ENCODE measurements at places on chromosomes 11 and 22.
A peak's percentile ranks its signal among the peaks of the same experiment; 100 is the strongest.

DNA sequence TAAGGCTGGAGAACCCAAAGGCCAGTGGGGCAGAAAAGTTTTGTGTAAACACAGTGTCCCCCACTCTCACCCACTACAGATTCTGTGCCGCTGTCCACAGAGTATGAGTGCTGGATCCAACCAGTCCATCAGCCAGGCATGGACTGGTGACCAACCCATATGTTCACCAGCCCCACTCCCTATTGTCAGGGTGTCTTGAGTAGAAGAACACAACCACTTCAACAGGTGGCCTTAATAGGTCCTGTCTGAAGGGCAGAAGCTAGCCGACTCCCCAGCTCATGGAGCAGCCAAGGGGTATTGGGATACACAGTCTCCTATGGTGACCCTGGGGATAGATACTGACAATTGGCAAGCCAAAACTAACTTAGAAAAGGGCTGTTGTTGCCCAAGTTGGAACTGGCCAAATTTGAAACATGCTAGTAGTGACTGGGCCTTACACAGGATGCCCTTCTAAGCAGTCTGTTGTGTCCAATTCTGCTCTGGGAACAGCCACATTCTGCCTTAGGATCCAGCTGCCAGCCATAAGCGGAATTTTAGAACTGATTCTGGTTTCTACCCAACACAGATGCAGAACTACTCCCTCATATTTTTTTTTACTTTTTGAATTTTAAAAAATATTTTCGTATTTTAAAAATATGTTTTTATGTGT, 19.8 kb upstream of the PGM2L1 start:
- DNase-seq, result no peak

DNA sequence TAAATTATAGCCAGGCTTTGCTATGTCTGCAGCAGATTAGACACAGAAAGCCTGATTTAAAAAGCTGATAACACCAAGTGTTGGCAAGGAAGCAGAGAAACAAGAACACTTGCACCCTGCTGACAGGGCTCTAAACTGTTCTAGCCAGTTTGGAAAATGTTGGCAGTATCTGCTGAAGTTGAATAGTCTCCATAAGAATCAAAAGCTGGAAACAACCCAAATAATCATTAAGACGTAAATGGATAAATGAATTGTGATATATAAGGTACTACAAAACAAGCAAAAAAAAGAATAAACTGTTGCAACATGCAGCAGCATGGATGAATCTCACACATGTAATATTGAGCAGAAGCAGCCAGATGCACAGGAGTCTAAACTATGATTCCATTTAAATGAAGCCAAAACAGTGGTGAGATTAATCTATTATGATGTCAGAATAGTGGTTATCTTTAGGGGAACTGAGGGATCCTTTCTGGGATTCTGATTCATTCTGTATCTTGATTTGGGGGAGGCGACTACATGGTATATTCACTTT, 40.4 kb upstream of the ADORA2A start:
- no peak for DNase-seq

DNA sequence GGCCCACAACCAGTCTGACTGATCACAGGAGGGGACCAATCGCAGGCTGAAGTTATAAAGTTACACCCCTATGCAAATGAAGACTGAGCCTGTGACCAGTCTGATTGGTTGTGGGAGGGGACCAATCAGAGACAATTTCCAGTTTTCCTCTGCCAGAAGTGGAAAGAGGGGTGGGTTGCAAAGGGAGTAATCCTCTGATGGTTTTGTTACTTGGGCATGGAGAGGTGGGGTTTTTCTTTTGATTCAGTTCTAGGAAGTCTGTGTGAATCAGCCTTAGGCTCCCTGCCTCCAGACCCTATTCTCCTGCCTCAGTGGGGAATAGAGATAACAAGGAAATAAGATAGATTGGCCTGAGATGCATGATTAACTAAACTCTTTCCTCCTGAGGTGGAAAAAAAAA, 9.9 kb downstream of the OR6M1 start:
- no peak for DNase-seq

DNA sequence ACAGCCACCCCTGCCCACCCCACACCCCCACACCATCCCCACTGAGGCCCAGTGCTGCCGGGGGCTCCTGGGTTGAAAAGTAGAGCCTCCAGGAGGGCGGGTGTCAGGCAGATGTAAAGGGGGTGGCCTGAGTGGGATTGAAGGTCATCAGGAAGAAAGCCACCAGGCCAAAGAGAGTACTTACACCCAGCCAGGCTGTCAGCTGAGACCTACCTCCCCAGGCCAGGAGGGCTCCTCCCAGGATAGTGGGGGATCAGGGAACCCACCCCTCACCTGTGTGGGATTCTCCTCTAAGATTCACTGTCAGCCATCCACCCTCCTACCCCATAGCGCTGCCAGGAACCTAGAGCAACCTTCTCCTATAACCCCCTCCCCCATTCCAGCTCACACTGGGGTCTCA, 17.2 kb upstream of the FCHSD2 start:
- DNase-seq, result no peak

GRCh38 chr11:47394050-47394321, 14.4 kb upstream of the SLC39A13 start:
- no peak for DNase-seq

- no peak for DNase-seq
Observed at GRCh38 chr11:6298605-6299004, 21.7 kb downstream of the CAVIN3 start.

GRCh38 chr11:462107-462890, 12.2 kb downstream of the PTDSS2 start:
- no peak for DNase-seq

GRCh38 chr11:64514590-64514989, 76.4 kb upstream of the SLC22A12 start:
- no peak for DNase-seq

- no peak for DNase-seq
Observed at GRCh38 chr22:20112623-20113511, 3.0 kb upstream of the RANBP1 start.

- no peak for DNase-seq
Observed at GRCh38 chr11:35683728-35684339, 21.3 kb downstream of the TRIM44 start.

DNA sequence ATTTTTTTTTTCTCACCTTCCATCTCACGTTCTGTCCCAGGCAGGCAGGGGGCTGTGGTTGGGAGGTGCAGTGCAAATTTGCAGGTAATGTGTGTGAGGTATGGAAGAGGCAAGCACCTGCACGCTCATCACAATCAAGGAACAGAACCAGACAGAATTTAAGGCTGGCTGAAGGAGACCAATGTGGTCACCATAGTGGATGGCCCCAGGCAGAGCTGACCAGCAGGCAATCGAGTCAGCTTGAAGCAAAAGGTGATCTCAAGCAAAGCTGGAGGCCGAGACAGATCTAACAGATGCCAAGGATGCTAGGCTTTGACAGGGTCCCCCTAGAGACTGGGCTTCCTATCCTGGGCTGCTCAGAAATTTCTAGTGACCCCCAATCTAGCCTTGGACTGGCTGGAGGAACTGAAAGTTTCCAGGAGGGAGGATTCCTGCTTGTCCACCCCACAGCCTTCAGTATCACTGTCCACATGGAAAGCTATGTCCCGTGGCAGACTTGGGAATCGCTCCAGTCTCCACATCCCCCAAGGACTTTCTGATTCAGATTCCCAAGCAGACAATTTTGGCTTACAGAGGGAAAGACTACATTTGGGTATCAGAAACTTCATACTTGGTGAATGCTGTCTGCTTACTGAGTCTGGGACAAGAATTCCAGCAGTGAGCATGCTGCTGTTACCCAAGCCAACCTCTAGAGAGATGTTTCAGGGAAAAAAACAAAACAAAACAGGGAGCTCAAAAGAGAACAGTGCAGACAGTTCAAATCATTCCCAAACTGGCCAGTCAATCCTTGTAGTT, 9.0 kb upstream of the MICAL3 start:
- no peak for DNase-seq

- no peak for DNase-seq
Observed at GRCh38 chr22:48116871-48117270, 1354.4 kb downstream of the TBC1D22A start.

GRCh38 chr22:23784215-23784732, 2.5 kb upstream of the SMARCB1 start:
- no peak for DNase-seq

DNA sequence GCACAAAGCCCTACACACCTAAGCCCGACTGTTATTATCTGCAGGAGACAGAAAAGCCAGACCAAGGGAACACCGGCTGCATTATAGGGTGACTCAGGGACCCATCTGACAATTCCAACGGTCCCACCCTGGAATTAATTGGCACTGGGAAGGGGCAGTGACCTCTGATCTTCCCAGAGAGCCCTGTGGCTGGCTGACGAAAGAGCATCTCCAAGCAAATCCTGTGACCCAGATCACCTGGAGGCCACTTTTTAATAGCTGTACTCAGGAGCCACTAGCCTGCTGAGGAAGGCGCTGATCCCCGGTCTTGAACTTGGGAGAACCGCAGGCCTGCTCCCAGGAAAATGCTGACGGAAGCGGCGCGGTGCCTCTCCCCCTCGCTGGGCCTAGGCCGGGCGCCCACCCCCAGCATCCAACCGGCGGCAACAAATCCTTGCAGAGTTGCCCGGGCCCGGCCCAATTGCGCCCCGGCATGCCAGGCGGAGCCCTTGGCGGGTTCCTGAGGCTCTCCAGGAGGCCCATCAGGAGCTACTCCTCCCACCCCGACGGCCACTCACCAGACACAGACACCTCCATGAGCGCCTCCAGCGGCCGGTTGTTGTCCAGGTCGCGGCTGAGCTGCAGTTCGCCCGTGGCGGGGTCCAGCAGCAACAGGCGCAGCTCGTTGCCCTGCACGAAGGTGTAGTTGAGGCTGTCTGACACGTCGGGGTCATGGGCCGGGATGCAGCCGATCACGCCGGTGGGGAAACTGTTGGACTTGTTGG, 4.2 kb downstream of the CELSR1 start:
- DNase-seq, result no peak

- no peak for DNase-seq
Observed at GRCh38 chr11:46114378-46114777, 6.9 kb downstream of the PHF21A start.

DNA sequence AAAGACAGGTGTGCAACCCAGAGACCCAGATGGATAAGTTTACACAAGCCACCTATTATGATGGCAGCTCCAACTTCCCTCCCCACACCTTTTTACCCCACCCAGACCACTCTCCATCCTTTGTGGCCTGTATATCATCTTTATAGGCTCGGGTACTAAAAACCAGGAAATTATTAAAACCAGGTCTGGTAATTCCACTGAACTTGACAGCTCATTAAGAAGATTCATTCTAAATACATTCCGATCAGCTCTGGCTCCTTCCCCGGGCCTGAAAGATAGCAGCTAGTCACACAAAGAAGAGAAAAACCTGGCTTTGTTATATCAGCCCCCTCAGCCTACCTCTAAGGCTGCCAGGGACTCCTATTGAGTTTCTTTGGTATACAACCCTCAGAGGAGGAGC, 67.9 kb upstream of the API5 start:
- no peak for DNase-seq

- no peak for DNase-seq
Observed at GRCh38 chr22:24593836-24594568, 1.1 kb upstream of the LRRC75B start.

- no peak for DNase-seq
Observed at GRCh38 chr11:8209208-8209807, 40.5 kb upstream of the RIC3 start.

DNA sequence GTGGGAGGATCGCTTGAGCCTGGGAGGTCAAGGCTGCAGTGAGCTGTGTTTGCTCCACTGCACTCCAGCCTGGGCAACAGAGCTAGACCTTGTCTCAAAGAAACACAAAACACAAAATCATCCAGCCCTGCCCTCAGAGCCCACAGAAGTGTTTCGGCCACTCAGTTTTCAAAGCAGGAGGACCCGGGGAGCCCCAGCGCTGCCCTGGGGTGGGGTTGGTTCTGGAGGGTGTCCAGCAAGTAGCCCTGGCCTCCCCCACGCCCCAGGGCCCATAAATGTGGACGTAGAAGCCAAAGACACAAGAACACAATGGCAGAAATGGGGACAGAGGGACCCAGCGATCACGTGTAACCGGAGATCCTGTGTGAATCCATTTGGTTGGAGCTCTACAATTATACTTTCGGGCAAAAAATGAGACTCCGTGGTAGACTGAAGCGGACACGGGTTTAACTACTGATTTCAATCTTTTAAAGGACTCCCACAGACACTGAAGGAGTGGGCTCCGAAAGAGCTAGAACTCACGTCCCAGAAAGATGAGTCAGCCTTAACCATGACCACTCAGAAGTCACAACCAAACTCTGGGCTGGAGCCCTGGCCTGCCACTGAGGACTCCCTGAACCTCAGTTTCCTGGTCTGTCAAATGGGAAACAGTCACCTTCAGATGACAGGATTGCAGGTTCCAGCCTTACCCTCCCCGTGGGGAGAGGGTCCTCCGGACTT, 9.0 kb upstream of the CYTH4 start:
- DNase-seq, result peak; percentile 22

DNA sequence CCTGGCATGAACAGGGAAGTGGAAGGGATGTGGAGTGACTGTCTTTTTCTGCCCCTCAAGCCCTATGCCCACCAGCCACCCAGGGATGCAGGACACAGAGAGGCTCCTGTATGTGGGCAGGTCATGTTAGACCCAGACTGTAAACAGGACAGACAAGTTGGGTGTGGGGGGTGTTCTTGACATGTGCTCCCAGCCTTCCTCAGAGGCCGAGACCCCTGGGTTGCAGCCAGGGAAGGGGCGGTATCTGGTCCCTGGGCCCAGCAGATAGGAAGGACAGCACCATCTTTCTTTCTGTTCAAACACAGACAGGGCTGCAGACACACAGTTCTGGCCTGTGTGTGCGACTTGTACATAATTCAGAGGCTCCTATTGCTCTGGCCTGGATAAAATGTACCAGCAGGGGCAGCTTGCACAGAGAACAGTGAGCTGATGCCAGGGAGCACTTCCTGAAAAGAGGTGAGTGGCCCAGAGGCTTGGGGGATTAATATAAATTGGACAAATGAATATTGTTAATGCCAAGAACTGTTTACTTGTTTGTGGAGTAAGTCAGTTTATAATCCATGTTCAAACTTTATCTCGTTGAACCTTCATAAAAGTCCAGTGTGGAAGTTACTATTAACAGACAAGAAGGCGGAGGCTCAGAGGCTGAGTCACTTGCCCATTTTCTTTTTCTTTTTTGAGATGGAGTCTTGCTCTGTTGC, 16.6 kb downstream of the GDPD5 start:
- no peak for DNase-seq

- DNase-seq, result peak; percentile 81
Observed at GRCh38 chr11:74019860-74020259, 11.0 kb upstream of the UCP3 start.

DNA sequence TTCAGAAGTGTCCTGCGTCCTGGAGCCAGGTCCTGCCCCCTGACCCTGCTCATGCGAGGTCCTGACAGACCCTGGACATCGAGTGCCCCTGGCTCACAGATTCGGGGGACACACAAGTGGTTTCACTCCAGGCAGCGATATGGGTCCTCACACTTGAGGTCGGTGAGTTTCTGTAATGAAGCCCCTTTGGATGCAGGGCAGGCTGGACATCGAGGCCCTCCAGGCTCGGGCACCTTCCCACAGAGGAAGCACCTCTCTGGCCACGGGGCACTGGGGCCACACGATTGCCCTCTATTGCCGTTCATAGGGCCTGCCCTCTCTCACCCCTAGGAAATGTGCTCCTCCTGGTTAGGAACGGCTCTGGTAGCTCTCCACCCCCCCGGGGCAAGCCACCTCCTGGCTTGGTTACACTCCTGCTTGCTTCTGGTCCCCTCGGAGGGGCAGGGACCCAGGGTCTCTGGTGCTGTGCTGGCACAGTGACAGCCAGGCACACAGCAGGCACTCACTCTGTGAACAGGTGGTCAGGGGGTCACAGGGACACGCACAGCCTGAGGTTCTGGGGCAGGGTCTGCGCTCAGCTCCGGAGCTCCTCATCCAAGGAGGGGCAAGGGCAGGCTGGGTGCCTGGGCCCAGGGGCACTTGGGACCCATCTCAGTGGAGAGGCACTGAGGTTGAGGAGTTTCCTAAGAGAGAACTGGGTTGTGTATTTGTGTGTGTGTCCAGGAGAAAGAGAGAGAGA, 907.7 kb downstream of the BRD1 start:
- DNase-seq, result no peak
